ENCODE measurements at places on chromosomes 7 and 10. TPM values are rescaled to one million over a fixed set of nuclear protein-coding genes. Genes with fewer than 3 reads are reported as not detected.

GRCh38 chr10:70673043-70673928, 980 bp downstream of the ADAMTS14 start:
- H3K4me1 ChIP-seq, result peaks cover 9% of the 10 kb centered on the region
- H3K36me3 ChIP-seq, result no peaks in the 10 kb centered on the region
- peaks cover 30% of the 10 kb centered on the region for H3K27me3 ChIP-seq
- peak overlapping the region; percentile 23 for H3K4me3 ChIP-seq
- no peak for DNase-seq
- no peak overlapping the region for H3K27ac ChIP-seq

GRCh38 chr10:110568055-110568735, 700 bp downstream of the SMC3 start:
- peak; percentile 63 for DNase-seq
- peak overlapping the region; percentile 95 for H3K27ac ChIP-seq
- peaks cover 1% of the 10 kb centered on the region for H3K27me3 ChIP-seq
- H3K4me3 ChIP-seq, result peak overlapping the region; percentile 95
- peaks cover 44% of the 10 kb centered on the region for H3K4me1 ChIP-seq
- H3K36me3 ChIP-seq, result peaks cover 33% of the 10 kb centered on the region

- no peak overlapping the region for H3K4me3 ChIP-seq
- H3K36me3 ChIP-seq, result no peaks in the 10 kb centered on the region
- no peaks in the 10 kb centered on the region for H3K4me1 ChIP-seq
- DNase-seq, result no peak
Observed at GRCh38 chr7:27608776-27609495, 53.7 kb downstream of the HIBADH start.

The ENTPD7 gene
- total RNA-seq, result 4.1 TPM

Data from activated CD4-positive, alpha-beta memory T cell treated with anti-CD3 and anti-CD28 coated beads, Interleukin-2, amount 10 ng/mL, durations not matched to agents 7 days and 5 days (primary cell).